ENCODE measurements at places on chromosomes 16 and 17.

- DNase-seq = no peak
These were observed 6.4 kb downstream of the ST6GALNAC2 start for GRCh38 chr17:76579281-76579680.

DNA sequence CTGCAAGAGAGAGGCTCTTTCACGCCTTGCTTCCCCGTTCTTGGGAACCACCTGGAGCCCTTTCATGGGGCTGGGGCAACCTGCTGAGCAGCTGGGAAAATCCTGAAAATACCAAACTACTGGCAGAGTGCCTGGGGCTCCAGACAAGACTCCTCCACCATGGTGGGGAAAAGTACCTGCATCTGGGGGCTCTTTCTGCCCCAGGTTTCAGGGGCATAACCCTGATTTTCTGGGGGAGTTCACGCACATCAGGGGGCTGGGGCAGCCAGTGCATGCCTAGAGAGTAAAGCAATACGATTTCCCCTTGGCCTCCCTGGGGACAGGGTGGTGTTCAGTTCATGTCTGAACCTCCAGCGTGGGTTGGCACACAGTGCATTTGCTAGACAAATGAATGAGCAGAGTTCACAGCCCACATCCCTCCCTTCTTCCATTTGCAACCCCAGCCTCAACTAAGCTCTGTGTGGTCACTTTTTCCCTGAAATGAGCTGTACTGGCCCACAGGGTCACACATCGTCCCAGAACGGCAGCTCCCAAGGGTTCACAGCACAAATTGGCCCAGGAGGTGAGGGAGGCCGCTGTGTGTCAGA is 5.2 kb upstream of the CDC42EP4 start:
- DNase-seq = peak; percentile 54

- DNase-seq = no peak
These were observed 314.5 kb upstream of the KCNJ16 start for GRCh38 chr17:69760562-69760961.

- DNase-seq = peak; percentile 13
These were observed 3.4 kb downstream of the USH1G start for GRCh38 chr17:74919440-74920305.

DNA sequence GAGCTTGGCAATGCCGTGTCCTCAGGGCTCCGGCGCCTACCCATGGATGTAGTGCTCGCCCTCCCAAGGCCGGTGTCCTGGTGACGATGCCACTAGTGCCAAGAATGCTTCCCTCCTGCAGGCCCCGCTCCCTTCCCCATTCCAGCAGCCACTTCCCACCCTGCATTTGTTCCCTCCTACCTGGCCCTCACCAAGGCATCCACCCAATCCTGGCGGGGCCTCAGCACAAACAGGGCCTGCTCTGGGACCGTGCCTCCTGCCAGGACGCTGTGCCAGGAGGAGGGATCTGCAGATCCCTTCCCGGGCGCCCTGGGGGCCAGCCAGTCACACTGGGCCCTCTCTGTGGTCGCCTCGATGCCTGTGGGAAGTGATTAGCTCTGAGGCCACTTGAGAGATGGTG is 25.1 kb downstream of the ABR start:
- DNase-seq = no peak

DNA sequence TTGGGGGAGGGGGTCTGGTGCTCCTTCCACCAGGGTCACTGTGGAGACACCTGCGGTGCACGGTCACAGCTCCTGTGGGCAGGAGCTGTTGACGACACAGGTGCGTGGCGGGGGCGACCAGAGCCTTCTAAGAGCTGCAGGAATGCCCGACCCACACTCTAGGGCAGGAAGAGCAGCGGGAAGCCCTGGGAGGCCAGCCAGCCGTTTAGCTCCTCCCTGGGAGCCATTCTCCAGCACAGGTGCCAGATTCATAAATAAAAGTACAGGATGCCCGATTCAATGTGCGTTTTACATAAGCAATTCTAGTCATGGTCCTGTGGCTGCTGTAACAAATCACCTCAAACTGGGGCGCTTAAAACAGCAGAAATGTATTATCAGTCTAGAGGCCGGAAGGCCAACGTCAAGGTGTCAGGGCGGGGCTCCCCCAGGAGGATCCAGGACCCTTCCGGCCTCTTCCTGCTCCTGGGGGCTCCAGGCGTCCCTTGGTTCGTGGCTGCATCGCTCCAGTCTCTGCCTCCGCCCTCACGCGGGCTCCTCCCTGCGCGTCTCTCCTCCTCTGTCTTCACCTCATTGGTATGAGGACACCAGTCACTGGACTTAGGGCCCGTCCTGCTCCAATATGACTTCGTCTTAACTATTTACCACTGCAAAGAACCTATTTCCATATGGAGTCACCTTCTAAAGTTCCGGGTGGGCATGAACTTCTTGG is 155.4 kb downstream of the FOXL1 start:
- DNase-seq = no peak

- no peak for DNase-seq
These were observed 74.6 kb downstream of the KSR1 start for GRCh38 chr17:27530764-27531391.

- DNase-seq = no peak
These were observed 234.7 kb downstream of the SNX29 start for GRCh38 chr16:12210925-12211869.

- no peak for DNase-seq
These were observed 59.0 kb upstream of the WSCD1 start for GRCh38 chr17:6011206-6011605.

DNA sequence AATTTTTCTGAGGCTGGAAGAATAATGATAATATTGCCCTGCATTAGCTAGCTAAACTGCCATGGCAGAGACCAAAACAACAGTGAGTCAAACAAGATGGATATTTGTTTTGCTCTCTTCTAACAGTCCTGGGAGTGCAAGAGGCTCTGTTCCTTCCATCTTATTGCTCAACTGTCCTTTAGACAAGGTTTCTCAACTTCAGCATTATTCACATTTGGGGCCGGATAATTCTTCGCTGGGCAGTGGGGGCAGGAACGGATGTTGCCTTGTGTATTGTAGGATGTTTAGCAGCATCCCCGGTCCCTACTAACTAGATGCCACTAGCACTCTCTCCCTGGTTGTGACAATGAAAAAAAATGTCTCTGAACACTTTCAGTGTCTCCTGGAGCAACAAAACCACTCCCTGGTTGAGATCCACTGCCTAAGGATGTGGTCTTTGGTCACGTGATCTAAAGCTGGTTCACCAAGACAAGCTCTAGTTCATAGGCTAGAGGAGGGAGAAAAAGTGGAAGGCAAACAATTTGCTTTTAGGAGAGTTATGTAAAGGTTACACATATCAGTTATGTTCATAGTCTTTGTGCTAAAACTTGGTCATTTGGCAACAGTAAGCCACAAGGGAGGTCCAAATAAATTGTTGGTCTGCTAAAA is 144.4 kb downstream of the PCTP start:
- DNase-seq = no peak

- no peak for DNase-seq
These were observed 312.2 kb downstream of the RBFOX1 start for GRCh38 chr16:7644811-7645210.

DNA sequence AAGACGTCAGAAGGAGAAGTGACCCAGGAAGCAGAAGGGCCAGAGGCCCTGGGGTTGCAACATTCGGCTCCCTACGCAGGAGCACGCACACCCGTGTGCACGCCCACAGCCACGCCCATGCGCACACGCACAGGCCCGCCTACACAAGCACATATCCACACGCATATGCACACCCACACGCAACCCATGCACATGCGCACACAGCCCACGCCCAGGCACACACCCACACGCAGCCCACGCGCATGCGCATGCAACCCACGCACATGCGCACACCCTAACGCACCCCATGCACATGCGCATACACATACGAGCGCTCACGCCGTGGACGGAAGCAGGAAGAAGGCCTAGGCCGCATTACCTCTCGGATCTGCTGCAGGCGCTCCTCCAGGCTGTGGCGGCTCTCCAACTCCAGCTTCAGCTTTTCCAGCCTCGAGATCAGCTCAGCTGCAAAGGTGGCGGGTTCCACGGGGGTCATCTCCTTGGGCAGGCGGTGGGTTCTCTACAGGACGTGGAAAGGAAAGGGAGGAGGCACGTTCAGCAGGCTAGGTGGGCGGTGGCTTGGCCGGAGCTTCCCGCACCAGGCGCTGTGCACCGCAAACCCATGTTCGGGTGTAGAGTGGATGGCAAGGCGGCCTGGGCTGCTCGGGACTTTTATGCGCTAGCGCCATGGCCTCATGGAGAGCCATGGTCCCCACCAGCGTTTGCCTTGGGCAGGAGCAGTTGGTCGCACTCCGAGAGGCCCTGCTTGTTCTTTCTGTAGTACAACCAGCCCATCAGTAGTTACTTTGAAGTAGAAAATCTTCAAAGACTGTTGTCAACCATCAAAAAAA is 23.4 kb downstream of the AXIN2 start:
- DNase-seq = no peak

DNA sequence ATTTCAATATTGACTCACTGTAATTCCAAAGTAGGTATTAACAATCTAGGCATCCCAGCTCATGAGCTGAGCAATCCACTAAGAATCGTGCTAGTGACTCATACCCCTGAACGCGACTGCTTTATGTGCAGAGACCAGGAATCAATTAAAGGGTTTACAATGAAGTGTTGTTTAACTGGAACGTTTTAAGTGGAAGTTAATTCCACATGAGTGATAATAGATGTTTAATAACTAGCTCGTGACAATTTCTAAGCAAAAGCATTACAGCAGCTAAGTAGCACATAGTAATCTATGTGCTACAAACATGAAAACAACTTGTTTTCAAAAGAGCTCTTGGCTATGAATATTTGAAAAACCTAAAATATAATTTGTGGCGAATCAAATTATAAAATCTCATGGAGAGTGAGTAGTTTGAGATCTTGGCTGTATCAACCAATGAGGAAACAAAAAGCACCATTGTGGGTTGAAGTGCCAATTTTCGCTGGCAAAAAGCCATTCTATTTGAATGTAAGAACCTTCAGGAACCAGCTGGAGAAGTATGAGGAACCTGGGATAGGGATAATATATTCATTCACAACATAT is 9.4 kb downstream of the GJC1 start:
- peak; percentile 92 for DNase-seq

DNA sequence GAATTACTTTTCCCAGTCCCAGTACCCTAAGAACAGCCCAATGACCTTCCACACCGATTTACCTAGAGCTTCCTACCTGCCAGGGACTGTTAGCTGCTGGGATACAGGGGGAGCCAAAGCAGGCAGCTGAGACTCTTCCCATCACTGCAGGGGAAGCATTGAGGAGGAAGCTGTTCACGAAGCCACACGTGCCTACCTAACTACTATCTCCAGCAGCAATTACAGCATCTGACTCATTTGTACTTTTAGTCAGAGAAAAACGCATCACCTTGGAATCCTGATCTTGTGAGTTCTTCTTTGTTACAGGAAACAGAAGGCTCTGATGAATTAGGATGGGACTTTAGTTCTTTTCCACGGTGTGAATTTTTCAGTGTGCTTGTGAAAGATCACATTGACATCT is 113.7 kb upstream of the DHX40 start:
- DNase-seq = no peak

DNA sequence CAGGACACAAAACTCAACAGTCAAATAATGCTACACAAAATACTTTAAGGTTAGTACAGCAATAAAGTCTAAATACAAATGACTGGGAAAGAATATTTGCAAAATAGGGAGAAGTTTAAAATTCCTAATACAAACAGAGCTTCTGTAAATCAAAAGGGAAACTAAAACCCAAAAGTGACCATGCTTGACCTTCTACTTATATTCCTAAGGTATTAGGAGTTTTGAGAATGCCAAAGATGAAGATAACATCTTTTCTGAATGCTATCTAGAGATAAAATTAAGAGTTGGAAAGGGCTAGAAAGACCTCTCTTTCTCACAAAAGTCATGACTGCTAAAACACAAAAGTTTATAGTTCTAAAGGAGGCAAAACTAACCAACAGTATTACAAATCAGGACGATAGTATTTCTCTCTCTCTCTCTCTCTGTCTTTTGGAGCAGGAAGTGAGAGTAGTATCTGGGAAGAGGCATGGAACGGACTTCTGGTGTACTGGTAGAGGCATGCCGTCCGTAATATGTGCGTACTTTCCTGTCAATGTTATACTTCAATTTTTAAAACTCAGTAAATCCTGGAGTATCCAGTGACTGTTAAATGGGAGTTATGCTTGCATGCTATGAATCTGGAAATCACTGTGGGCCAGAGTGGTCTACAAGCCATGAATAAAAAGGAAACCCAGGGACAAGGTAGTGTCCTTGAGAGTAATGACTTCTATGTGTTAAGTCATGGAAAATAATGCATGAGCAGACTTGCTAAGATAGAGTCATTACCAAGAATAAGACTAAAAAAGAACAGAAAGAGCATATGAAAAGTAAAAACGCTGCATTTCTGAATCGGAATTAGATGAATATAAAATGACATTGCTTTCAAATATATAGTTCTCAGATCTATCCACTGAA is 49.7 kb upstream of the ANKFY1 start:
- no peak for DNase-seq

DNA sequence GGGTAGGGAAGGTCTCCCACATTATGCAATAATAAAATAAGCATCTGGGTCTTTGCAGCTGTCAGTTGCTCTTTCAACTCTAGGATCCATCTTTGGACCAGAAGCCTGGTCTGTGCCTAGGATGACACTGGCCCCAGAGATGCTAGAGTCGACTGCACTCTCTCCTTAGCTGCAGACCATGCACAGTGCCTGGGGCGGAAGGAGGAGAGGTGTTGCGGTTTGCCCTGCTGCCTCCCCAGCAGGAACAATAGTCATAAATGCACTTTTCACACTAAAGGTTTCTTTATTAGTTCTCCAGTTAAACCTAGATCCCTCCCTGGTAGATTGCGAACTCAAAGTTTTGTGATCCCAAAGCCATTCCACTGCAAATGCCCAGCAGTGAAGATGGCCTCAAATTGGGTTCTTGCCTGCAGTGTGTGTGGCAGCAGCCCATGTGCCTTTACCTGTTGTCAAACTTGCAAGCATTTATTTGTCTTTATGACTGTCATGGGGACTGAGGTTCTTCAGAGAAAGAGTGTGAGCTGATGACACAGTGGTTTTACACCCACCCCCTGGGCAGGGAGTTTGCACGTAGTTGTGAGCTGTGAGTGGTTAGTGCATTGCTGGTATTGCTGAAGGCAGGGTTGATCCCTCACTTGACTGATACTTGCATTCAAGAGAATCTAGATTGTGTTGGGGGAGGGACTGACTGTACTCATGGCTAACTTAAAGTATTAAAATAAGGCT is 10.3 kb downstream of the ATXN1L start:
- no peak for DNase-seq

DNA sequence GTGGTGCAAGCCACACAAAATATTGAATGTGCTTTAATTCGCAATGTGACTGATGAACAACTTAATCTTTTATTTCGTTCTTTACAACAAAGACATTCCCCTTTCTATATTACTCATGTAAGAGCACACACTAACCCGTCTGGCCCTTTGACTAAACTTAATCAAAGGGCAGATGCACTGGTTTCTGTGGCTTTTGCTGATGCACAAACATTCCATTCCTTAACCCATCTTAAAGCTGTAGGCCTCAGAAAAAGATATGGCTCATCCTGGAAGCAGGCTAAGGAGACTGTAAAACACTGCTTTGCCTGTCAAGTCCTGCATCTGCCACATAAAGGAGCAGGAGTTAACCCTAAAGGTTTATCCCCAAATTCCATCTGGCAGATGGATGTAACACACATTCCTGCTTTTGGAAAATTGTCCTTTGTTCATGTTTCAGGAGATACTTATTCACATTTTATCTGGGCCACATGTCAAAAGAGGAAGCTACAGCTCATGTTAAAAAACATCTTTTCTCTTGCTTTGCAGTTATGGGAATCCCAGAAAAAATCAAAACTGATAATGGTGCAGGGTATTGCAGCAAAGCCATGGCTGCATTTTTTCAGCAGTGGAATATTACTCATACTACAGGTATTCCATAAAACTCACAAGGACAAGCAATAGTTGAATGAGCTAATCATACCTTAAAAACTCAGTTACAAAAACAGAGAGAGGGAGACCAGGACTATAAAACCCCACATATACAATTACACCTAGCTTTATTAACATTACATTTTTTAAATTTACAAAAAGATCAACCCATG is 137.2 kb downstream of the AHSP start:
- DNase-seq = no peak

Measured in fibroblast of skin of scalp (primary cell).